ENCODE measurements at places on chromosomes 13 and 19. TPM values are rescaled to one million over a fixed set of nuclear protein-coding genes. Genes with fewer than 3 reads are reported as not detected.

- H3K36me3 ChIP-seq = no peaks in the 10 kb centered on the region
- no peaks in the 10 kb centered on the region for H3K27me3 ChIP-seq
- no peak for DNase-seq
- H3K4me3 ChIP-seq = no peak overlapping the region
- H3K27ac ChIP-seq = no peak overlapping the region
Measured at GRCh38 chr13:113586661-113587479, 2.3 kb downstream of the TFDP1 start.

GRCh38 chr13:30731361-30732045 is 3.8 kb upstream of the ALOX5AP start:
- H3K27me3 ChIP-seq = no peaks in the 10 kb centered on the region
- H3K36me3 ChIP-seq = no peaks in the 10 kb centered on the region
- no peak overlapping the region for H3K4me3 ChIP-seq
- H3K27ac ChIP-seq = no peak overlapping the region
- H3K4me1 ChIP-seq = no peaks in the 10 kb centered on the region

DNA sequence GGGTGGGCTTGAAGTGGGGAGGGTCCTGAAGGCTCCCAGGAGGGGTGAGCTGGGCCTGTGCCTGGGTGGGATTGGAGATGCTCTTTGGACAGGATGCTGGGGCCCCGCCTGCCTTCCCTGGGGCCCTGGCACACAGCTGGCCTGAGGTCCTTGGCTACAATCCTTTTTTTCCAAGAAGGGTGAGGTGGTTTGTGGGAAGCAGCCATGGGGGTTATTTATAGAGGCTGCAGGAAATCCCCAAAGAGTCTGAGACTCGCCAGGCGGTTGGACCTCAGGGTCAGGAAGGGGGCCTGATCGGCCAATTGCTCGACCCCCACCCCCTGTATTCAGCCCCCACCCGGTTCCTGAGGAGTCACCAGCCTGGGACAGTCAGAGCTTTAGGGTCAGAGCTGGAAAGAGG is 10.0 kb downstream of the GTPBP3 start:
- H3K4me3 ChIP-seq = no peak overlapping the region
- no peaks in the 10 kb centered on the region for H3K36me3 ChIP-seq
- H3K27me3 ChIP-seq = no peaks in the 10 kb centered on the region
- DNase-seq = no peak
- H3K27ac ChIP-seq = no peak overlapping the region

- no peaks in the 10 kb centered on the region for H3K27me3 ChIP-seq
- H3K36me3 ChIP-seq = no peaks in the 10 kb centered on the region
- no peak overlapping the region for H3K27ac ChIP-seq
- no peak overlapping the region for H3K4me3 ChIP-seq
- DNase-seq = no peak
Measured at GRCh38 chr13:84864341-84864740, 934.9 kb downstream of the SLITRK6 start.

GRCh38 chr19:40232479-40232878 is 6.0 kb upstream of the CCNP start:
- H3K4me1 ChIP-seq = no peaks in the 10 kb centered on the region
- H3K27me3 ChIP-seq = no peaks in the 10 kb centered on the region
- no peaks in the 10 kb centered on the region for H3K36me3 ChIP-seq
- no peak overlapping the region for H3K27ac ChIP-seq

DNA sequence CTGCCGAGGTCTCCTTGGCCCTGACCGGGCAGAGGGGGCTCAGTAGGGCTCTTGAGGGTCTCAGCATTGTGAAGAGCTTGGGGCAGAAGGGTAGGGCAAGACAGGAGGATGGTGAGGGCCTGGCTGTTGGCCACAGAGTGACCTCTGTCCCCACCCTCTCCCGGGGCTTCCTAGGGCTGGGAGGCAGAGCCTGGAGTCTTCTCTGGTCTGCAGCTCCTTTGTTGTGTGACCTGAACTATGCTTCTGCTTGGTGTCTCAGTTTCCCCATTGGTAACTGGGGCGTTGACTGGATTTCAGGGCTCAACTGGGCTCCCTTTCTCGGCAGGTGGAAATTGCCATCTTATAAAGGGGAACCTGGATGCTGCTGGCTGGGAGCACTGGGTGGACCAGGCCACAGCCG is 30.1 kb upstream of the PEPD start:
- DNase-seq = no peak
- H3K4me1 ChIP-seq = no peaks in the 10 kb centered on the region
- H3K27me3 ChIP-seq = no peaks in the 10 kb centered on the region
- no peak overlapping the region for H3K27ac ChIP-seq
- no peak overlapping the region for H3K4me3 ChIP-seq
- H3K36me3 ChIP-seq = no peaks in the 10 kb centered on the region

DNA sequence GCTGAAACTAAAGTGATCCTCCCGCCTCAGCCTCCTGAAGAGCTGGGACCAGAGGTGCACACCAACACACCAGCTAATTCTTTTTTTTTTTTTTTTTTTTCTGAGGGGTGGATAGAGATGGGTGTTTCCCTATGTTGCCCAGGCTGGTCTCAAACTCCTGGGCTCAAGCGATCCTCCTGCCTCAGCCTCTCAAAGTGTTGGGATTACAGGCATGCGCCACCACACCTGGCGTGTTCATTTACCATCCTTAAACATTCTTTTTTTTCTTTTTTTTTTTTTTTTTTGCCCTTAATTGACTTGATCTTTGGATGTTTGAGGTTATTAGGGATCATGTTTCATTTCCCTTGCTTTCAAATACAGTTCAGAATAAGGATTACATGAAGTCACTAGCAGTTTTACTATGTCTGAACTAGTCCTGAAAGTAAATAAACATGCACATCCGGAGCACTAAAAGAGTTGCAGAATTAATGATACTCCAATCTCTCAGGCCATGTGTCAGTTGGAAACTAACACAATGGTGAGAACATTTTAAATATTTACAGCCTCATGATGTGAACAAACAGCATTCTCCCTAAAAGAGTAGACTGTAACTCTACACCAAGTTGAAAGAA is 10.2 kb downstream of the UTP14C start:
- no peak overlapping the region for H3K27ac ChIP-seq
- no peak overlapping the region for H3K4me3 ChIP-seq
- no peak for DNase-seq
- H3K36me3 ChIP-seq = no peaks in the 10 kb centered on the region
- no peaks in the 10 kb centered on the region for H3K4me1 ChIP-seq

DNA sequence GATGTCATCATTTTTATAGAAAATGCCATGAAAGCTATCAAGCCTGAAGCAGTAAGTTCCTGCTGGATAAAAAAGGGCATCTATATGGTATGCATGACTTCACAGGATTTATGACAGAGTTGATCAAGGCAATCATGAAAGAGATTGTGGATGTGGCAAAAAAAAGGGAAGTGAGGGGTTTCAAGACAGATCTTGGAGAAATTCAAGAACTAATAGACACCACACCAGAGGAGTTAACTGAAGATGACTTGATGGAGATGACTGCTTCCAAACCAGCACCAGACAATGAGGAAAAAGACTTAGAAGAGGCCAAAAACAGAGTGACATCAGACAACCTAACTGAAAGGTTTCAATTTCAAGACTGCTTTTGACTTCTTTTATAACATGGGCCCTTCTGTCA is 691.1 kb upstream of the SLC10A2 start:
- no peaks in the 10 kb centered on the region for H3K36me3 ChIP-seq
- no peaks in the 10 kb centered on the region for H3K4me1 ChIP-seq
- H3K27me3 ChIP-seq = no peaks in the 10 kb centered on the region
- no peak overlapping the region for H3K4me3 ChIP-seq

GRCh38 chr13:38463048-38463447 is 113.4 kb downstream of the UFM1 start:
- no peak overlapping the region for H3K4me3 ChIP-seq
- DNase-seq = no peak
- no peak overlapping the region for H3K27ac ChIP-seq
- H3K36me3 ChIP-seq = no peaks in the 10 kb centered on the region

DNA sequence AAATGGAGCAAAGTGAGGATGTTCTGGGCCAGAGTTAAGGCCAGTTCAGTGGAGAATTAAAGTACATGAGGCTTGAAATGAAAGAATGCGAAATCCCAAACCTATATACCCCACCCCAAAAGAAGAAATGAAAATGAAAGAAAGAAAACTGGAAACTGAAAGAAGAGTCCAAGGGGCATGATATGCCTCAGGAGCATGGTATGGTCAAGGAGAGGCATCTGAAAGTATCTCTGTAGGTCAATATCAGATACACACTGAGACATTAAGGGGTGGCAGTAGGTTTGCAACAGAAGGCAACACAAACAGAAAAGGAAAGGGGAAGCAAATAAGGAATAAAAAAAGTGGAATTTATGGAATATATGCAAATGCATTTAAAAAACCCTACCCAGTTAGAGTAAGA is 166.5 kb downstream of the COG6 start:
- no peaks in the 10 kb centered on the region for H3K36me3 ChIP-seq
- H3K27me3 ChIP-seq = no peaks in the 10 kb centered on the region
- no peaks in the 10 kb centered on the region for H3K4me1 ChIP-seq

GRCh38 chr19:4014541-4015491 is 7.3 kb downstream of the PIAS4 start:
- H3K36me3 ChIP-seq = no peaks in the 10 kb centered on the region
- H3K27me3 ChIP-seq = no peaks in the 10 kb centered on the region
- H3K27ac ChIP-seq = no peak overlapping the region
- H3K4me3 ChIP-seq = no peak overlapping the region
- peak; percentile 48 for DNase-seq

The CRB3 gene
- 54.9 TPM for total RNA-seq

The PROZ gene
- total RNA-seq = 66.4 TPM

The CASP14 gene
- not detected for total RNA-seq

The SCGB2B2 gene
- 0.68 TPM for total RNA-seq

The CD22 gene
- total RNA-seq = 1.3 TPM

The CLDND2 gene
- total RNA-seq = not detected

The KLF1 gene
- not detected for total RNA-seq
